Fibroblast of skin of left biceps (primary cell): ENCODE measurements at places on chromosomes 1 and 21.

DNA sequence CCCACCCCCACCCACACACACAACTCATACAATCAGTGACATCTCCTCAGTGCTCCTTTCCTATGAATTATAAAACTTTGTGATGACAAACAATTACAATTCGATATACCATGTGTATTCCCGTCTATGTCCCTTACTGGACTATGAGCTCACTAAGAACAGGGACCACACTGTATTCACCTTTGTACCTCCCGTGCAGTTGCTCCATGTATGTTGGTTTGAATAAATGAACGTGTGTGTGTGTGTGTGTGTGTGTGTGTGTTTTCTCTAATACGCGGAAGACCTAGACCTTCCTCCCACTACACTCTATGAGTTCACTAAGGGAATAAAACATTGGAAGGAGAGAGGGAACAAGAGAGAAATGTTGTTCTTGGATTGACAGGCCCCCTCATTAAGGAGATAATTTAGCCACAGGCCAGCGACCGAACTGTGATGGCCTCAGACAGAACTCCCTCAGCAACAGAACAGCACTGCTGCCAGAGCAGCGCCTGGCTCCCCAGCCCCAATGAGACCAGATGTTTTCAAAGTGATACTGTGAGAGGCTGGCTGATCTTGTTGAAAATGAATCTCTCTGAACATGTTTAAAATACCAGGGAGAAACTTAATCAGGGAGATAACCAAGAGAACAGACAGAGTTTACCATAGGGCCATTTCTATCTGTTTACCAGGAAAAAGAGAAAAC, 21.7 kb downstream of the BCAR3 start:
- no peak for DNase-seq

GRCh38 chr1:231626535-231626950, at the start of gene DISC1:
Gene DISC1 (plus strand): TSS chr1:231626790. CDS start chr1:231626868, 78 bp downstream.
- DNase-seq, result peak; percentile 72

GRCh38 chr1:58922302-58923089, 138.6 kb upstream of the JUN start:
- DNase-seq, result no peak

DNA sequence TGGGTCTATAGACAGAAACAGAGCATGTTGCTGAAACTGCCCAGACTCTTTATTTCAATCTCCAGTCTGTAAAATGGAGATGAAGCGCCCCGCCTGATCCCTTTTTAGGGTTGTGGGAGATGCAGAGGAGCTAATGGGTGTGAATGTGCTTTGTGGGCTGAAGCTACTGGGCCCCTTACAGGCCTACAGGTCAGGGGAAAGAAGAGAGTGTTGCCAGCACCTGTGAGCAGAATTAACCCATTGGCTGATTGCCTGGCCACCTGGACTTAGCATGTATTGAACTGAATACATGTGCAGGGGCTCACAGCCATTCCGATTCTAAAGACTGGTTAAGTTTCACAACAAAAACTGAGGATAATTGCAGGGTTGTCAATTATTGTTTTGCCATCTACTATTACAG, 13.9 kb upstream of the ATF3 start:
- DNase-seq, result no peak

- no peak for DNase-seq
Measured at GRCh38 chr1:58391056-58391455, 155.5 kb downstream of the OMA1 start.

- no peak for DNase-seq
Measured at GRCh38 chr1:13911697-13912619, 212.0 kb downstream of the PRDM2 start.

GRCh38 chr1:164337885-164338284, 221.1 kb upstream of the PBX1 start:
- DNase-seq, result no peak

GRCh38 chr1:47940326-47940725, 56.9 kb downstream of the TRABD2B start:
- DNase-seq, result no peak

GRCh38 chr21:44704636-44705001, 6.8 kb downstream of the TSPEAR start:
- no peak for DNase-seq

GRCh38 chr1:211920141-211920572, 89.6 kb upstream of the LPGAT1 start:
- DNase-seq, result no peak

- peak; percentile 78 for DNase-seq
Measured at GRCh38 chr1:77438236-77438913, 156.6 kb downstream of the AK5 start.

- peak; percentile 37 for DNase-seq
Measured at GRCh38 chr1:224183591-224184312, 712 bp downstream of the DEGS1 start.

DNA sequence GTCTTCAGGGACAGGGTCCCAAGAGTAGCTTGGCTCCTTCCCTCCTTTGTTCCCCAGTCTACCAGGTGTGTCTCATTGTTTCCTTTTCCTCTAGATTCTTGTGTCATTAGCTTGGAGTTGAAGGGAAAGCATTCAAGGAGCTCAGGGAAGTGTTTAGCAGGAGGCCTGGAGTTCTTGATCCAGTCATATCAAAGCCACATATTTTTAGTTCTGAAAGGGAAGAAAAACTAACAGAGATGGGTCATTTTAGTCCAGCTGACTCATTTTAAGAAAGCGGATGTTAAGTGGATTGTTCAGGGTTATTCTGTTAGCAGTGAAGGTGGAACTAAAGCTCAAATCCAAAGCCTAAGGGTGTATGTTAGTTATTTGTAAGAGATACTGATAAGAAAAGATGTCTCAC, 721 bp downstream of the C1orf54 start:
- DNase-seq, result no peak

DNA sequence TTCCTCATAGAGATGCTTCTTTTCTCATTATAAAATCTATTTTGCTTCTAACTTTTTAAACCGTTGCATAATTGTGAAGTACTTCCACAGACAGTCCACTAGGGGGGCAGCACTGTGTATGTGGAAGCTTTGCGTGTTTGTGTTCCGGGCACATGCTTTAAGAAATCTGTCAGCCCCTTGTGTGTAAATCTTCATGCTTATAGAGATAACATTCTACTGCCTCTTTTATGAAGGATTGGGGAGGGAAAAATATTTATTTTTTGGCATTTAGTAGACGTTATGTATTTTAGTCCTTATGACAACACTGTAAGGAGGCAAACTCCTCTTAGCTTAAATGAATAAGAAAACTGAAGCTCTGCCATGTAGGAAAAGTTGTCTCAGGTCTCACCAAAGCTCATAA, 157.3 kb upstream of the PTGFR start:
- DNase-seq, result no peak

GRCh38 chr1:47002211-47002610, 21.3 kb upstream of the CYP4X1 start:
- no peak for DNase-seq

GRCh38 chr1:225863167-225863566, 19.0 kb downstream of the TMEM63A start:
- no peak for DNase-seq

DNA sequence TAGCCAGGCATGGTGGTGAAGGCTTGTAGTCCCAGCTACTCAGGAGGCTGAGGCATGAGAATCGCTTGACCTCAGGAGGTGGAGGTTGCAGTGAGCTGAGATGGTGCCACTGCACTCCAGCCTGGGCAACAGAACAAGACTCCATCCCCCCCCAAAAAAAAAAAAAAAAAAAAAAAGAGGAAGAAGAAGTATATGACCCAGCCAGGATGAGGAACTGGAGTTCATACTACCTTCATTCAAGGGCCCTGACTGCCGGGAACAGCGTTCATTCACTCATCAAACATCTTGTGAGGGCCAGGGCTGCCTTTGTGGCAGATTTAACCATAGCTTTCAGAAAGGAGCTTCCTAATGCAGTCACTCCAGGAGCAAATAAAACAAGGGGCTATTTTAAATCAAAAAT, 127.6 kb downstream of the MRPS6 start:
- DNase-seq, result no peak

GRCh38 chr1:2452201-2452931, 23.7 kb upstream of the PLCH2 start:
- DNase-seq, result no peak
